ENCODE measurements at places on chromosomes 2 and 18.

DNA sequence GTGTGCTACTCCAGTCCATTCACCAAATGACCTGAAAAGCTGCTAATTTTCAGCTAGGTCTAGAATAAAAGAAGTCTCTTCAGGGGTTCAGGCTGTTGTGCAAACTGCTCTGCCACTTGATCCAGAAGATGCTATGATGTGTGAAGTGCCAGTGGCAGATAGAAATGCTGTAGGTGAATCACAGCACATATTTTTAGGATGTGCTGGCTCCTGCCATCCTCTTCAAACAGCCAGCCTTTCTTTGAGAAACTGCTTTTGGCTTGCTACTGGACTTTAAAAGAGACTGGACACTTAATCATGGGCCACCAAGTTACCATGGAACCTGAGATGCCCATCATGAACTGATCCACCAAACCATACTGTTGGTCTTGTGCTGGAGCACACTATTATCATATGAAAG is 322.1 kb downstream of the EN1 start:
- DNase-seq = no peak

GRCh38 chr18:58792086-58792485 is 72.6 kb upstream of the ZNF532 start:
- no peak for DNase-seq

DNA sequence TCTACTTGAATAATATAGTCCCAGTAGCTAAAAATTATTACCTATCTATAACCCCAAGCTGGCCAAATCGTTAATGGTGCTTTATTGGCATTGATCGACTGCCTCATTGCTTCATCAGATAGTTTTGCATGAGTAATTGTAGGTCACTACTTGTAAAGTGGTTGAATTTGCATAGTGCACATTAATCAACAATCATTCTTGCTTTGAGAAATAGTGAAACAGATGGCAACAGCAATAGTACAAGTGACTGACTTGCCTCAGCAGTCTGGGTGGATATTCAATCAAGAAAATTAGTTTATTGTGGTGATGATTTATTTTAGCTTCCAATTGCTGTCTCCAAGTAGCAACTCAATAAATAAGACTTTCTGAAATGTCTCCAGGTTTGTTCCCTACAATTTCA is 117.8 kb upstream of the NRXN1 start:
- no peak for DNase-seq

- DNase-seq = no peak
These were observed 2.4 kb upstream of the THNSL2 start for GRCh38 chr2:88167740-88168139.

DNA sequence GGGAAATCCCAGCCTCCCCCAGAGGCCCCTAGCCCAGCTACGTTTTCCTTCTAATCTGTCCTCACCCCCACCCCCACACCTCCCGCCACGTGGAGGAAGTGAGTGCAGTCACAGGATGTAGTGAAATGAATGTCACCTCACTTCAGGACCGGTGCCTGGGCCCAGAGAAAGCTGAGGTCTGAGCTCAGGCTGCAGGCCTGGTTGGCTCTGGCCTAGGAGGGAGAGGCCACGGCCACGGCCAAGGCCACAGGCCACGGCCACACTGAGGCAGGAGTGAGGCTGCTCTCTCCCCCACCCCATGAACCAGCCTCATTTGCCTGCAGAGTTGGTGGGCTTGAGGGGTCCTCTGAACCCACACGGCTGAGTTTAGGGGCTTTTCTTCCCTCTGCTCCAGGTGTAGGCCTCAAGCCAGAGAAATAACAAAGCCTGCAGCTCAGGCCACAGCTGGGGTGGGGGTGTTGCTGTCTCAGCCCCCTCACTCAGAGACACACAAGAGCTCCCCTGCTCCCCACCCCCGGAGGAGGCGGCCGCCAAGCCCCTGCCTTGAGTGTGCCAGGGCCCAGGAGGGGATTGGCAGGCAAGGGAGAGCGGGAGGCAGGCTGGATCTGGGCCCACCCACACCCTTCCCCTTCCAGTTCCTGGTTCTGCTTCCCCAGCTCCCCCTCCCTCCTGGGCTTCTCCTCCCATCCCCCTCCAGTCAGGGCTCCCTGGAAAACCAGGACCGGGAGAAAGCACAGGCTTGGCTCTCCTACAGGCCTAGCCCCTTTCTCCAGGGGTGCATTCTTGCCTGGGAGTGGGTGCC is 27.0 kb downstream of the DNMT3A start:
- DNase-seq = peak; percentile 60

Data from activated T-cell treated with anti-CD3 and anti-CD28 coated beads for 1 hour (primary cell).